ENCODE measurements at places on chromosomes 7 and 10. TPM values are rescaled to one million over a fixed set of nuclear protein-coding genes. Genes with fewer than 3 reads are reported as not detected.

- DNase-seq = no peak
Measured at GRCh38 chr7:102193806-102194205, 92.9 kb upstream of the SH2B2 start.

DNA sequence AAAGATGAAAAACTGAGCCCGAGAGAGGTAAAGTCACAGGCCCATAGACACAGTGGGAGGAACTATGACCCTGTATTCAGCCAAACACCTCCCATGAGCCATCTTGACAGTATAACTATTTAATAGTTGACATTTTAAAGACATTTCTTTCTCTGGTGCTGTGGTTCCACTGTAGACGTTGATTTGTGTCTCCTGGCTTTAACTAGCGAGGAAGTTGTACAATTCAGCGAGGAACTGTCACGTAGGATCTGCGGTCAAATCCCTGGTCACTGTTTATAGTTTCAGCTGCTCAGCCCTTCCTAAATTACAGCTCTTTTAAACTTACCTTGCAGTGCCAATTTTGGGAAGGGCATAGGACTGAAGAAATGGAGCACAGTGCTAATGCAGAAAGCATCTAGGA, 7.1 kb upstream of the CELF2 start:
- DNase-seq = no peak

DNA sequence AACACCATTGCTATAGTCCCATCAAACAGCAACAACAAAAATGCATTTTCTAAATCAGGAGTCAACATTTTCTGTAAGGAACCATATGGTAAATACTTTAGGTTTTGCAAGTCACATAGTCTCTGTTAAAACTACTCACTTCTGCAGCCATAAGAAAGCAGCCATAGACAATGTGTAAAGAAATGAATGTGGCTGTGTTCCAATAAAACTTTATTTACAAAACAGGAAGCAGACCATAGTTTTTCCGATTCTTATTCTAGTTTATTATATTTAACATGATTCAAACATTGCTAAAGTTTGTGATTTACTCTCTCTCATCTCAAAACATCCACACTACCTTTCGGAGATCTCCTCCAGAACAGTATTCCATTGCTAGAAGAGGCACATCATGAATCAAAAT, 6.9 kb downstream of the CHUK start:
- DNase-seq = no peak

- DNase-seq = no peak
Measured at GRCh38 chr7:70241536-70242175, 643.4 kb downstream of the AUTS2 start.

GRCh38 chr7:39480901-39481300, 85.3 kb upstream of the YAE1 start:
- DNase-seq = no peak

GRCh38 chr7:106010331-106010730, 47.3 kb downstream of the CDHR3 start:
- no peak for DNase-seq

- no peak for DNase-seq
Measured at GRCh38 chr7:7425321-7425720, 110.4 kb downstream of the COL28A1 start.

GRCh38 chr10:58642283-58642682, 129.6 kb downstream of the BICC1 start:
- peak; percentile 23 for DNase-seq

GRCh38 chr10:132939957-132940790, 2.2 kb downstream of the CFAP46 start:
- peak; percentile 21 for DNase-seq

GRCh38 chr7:135232720-135233119, 918 bp upstream of the STRA8 start:
- DNase-seq = no peak

DNA sequence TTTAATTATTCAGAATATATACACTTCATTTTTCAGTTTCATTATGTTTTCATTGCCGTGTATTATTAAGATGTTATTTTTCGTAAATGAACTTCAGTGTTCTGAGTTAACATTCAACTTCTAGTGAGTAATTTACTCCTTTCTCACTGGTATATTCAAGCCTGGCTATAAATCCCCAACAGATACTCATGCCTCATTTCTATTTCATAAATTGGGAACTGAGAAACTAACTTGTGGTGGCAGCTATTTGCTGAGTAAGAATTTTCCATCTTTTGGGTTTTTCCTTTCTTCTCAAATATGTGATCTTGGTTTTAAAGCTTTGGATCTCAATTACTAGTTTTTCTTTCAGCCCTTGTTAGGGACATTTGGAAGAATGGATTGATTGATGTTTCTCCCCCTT, 281.1 kb downstream of the CDK14 start:
- DNase-seq = no peak

DNA sequence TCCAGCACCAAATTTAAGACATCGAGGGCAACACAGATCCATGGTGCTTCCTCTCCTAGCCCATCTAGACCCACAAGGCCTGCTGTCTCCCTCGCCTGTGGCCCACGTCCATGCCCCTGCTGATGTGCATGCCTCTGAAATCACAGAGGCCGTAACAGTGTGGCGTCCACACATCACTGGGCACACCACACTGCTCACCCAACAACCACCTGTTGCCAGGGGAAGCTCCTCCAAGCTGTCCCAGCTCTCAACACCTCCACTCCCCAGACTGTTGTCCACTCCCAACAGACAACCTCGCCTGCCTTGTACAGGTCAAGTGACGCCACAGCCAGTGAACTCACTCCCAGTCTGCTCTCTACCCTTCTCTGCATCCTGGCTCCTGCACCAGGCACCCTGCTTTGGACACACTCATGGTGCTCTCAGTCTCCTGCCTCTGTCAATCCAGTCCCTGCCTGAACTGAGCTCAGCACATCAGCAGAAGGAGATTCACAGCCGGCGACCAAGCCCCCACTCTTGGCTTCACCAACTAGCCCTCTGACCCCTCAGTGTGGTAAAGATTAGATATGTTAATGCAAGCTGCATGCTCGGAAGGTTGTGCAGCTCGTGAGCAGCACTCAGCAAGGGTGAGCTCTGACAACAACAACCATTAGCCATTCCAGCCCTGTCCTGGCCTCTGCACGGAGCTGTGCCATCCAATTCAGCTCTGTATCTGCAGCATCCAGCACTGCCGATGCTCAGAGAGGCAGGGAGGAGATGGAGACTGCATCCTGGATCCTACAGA, 197.0 kb downstream of the TNS3 start:
- no peak for DNase-seq

DNA sequence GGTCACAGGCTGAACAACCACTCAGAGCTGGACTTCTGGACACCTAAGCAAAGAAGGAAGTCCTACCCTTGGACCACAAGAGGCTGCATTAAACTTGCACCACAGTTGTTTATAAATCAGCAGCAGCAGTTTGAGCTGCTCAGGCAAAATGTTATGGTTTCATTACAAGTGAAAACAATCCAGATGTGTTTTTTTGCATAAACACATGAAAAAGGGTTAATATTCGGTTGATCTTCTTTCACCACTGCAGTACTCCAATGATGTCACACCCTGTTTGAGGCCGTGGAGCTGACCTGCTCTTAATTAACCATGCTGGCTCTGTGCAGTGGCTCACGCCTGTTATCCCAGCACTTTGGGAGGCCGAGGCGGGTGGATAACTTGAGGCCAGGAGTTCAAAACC, 490.8 kb upstream of the CELF2 start:
- DNase-seq = peak; percentile 5

DNA sequence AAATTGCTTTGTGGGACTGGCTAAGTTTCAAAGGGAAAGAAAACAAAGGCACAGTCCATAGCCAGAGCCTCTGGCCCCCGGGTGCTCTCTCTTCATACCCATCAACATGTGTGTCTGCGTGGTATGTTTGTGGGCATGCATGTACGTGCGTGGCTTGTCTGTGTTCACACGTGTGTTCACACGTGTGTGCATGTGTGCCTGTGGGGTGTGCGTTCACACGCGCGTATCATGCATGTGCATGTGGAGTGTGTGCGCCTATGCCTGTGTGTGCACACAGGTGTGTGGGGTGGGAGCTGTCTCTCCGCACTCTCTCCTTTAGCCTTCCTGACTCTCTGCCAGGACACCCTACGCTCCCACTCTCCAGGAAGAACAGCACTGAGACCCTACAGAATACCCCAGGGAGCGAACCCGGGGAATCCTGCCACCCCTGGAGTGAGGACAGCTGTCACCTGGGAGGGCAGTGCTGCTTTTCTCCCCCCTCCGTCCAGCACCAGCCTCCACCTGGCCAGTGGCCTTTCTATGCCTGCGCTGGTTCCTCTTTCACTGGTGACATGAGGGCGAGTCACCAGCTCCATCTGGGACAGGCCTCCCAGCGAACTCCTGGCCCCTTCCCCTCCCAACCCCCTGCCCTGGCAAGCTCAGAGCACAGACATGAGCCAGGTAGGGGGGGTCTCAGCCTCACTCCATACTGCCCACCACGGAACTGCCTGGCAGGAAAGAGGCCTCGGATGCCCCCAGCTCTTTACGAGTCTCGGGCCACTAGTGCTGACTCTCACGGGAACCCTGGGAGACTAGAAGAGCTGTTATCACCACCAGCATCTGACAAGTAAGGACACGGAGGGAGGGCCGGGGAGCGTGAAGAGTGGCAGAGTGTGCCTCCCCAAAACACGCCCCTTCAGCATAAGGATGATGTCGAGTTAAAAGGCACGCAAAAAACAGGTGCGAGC, 16.5 kb downstream of the WDR86 start:
- no peak for DNase-seq

DNA sequence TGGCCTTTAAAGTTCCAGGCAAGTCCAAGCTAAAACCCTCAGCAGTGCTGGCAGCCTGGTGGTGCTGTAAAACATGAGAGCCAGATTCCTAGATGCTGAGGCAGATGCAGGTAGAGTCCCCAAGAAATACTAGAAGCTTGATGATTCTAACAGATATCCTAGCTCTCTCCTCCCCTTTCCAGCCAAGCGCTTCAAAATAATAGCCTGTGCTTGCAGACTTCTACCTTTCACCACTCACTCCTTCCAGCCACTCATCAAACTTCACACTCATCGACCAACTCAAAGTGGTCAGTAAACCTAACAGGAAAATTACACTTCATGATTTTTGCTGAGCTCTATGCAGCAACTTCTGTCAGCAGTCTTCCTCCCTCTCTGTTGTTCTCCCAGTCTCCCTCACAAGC, 50.2 kb downstream of the LMBR1 start:
- no peak for DNase-seq

- DNase-seq = no peak
Measured at GRCh38 chr7:155280446-155281397, 17.0 kb upstream of the INSIG1 start.

DNA sequence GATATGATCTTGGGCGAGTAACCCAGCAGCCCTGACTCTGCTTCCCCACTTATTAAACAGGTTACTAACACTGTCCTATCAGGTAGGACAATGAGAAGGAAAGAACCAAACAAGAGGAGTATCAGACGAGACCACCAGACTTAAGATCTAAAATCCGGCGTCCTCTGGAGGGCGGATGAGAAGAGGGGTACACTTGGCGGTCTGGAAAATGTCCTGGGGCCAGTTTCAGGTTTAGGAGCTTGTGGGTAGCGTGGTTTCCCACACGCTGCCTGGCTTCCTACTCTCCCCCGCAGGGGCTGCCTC, 635 bp downstream of the ZNF32 start:
- DNase-seq = no peak

GRCh38 chr7:67496589-67496988, 500.0 kb downstream of the TYW1 start:
- no peak for DNase-seq

GRCh38 chr10:25633542-25633941, 300.5 kb upstream of the MYO3A start:
- no peak for DNase-seq

GRCh38 chr7:96285579-96285978, 36.3 kb downstream of the SLC25A13 start:
- DNase-seq = peak; percentile 37

DNA sequence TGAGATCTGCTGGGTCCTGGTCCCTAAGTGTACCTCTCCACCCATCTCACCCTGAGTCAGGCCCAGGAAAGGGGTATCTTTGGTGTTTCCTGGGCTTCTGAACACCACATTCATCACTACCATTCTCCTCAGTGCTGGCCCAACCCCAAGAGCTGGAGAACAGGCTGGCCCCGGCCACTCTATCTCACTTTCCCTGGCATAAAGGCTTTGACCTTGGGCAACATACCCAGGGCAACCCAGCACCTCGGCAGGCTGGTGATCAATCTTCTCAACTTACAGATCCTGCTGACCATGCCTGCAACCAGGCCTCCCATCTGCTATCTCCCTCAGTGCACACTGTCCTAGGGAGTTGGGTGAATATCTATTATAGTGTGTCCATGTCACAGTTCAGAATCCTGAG, 2.1 kb downstream of the VSIR start:
- DNase-seq = no peak

GRCh38 chr10:77807706-77808105, 118.8 kb downstream of the DLG5 start:
- DNase-seq = no peak

Gene CPA4
- 22.7 TPM for total RNA-seq

Gene VIPR2
- total RNA-seq = 0.68 TPM

Gene PAOX
- not detected for total RNA-seq

Gene GIMAP6
- total RNA-seq = 0.56 TPM

Gene ANKRD30A
- 1.2 TPM for total RNA-seq

Gene ITIH5
- 0.29 TPM for total RNA-seq

Gene GARS1
- 405 TPM for total RNA-seq

Gene SRGN
- total RNA-seq = 3.9 TPM

Gene JCAD
- total RNA-seq = 5.2 TPM

Gene WEE2
- not detected for total RNA-seq

Gene MBL2
- total RNA-seq = not detected

Gene CALD1
- total RNA-seq = 152 TPM

Gene SPDYE8
- total RNA-seq = not detected

Gene NPC1L1
- not detected for total RNA-seq

Gene OR6V1
- not detected for total RNA-seq
